ENCODE measurements at places on chromosomes 6 and 20.

GRCh38 chr6:53035549-53036213 lies 29.5 kb upstream of the FBXO9 start:
- no peak for DNase-seq

DNA sequence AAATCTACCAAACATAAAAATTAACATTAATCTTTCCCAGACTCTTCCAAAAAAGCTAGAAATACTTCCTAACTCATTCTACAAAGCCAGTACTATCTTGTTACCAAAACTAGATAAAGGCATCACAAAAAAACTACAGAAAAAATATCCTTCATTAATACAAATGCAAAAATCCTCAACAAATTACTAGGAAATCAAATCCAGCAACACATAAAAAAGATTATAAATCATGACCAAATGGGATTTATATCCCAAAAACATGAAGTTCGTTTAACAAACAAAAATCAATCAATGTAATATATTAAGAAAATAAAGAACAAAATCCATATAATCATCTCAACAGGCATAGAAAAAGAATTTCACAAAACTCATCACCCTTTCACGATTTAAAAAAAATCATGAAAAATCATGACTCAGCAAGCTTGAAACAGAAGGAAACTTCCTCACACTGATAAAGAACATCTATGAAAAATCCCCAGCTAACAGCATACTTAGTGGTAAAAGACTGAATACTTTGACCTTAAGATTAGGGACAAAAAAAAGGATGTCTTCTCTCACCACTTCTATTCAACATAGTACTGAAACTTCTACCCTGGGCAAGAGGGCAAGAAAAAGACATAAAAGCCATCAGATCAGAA lies 43.2 kb downstream of the RANBP9 start:
- no peak for DNase-seq

- DNase-seq: no peak
Observed at GRCh38 chr20:64241061-64241460, 14.5 kb upstream of the PCMTD2 start.

DNA sequence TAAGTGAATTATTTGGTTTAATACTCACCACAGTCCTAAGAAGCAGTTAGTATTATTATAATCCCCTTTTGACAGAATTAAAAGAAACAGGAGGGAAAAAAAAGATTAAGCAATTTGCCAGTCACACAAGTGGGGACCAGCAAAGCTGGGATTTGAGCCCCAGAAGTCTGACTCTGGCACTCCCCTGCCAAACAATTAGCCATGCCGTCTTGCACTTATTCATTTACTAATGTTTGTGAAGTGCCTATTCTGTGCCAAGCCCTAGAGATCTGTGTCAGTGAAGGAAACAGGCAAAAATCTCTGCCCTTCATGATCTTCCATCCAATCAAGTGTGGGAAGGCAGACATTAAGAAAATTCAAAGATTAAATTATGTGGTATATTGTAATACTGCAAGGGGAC lies 126.0 kb upstream of the TOP1 start:
- no peak for DNase-seq

DNA sequence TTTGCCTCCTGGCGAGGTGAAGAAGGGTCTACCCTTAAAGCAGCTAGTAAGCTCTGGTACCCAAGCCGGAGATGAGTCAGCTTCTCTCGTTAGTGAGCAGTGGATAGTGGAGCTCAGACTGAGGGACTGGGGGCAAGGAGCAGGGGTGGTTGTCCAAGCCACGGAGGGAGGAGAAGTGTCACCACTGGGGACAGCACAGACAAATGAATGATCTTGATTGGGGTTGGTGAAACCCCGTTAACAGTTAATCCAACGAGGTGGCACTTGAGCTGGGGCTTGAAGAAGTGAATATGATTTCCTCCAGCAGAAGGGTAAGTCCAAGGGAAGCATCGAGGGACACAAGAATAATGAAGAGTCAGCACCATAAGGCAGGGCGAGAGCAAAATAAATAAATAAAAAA lies 43.0 kb downstream of the JARID2 start:
- DNase-seq: no peak

DNA sequence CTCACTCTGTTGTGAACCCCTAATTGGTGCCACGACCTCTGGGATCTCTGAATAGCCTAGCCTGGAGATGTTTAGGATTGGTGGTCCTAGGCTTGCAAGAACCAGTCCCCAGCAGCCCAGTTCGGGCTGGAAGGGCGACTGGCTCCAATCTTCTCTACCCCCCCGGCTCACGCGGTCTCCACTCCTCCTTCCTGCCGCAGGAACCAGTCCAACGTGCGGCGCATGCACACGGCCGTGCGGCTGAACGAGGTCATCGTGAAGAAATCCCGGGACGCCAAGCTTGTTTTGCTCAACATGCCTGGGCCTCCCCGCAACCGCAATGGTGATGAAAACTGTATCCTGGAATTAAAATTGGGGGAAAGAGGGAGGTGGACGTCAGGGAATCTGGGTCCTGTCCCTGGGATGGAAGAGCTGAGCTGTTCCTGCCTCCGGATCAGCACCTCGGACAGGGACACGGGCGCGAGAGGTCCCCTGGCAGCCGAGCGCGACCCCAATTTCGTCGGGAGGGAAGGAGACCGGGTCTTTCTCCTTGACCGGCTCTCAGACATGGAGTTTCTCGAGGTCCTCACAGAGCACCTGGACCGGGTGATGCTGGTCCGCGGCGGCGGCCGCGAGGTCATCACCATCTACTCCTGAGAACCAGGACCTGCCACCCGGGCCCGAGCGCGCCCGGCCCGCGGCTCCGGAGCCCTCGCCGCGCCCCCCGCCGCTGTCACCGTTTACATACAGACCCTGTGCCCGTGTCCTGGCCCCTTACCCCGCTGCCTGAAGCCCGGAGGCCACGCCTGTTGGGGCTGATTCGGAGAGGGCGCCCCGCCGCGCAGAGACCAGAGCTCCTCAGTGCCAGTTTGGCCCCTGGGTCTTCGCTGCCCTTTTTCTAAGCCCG lies 28.2 kb downstream of the SLC12A5 start:
- DNase-seq: peak; percentile 86

DNA sequence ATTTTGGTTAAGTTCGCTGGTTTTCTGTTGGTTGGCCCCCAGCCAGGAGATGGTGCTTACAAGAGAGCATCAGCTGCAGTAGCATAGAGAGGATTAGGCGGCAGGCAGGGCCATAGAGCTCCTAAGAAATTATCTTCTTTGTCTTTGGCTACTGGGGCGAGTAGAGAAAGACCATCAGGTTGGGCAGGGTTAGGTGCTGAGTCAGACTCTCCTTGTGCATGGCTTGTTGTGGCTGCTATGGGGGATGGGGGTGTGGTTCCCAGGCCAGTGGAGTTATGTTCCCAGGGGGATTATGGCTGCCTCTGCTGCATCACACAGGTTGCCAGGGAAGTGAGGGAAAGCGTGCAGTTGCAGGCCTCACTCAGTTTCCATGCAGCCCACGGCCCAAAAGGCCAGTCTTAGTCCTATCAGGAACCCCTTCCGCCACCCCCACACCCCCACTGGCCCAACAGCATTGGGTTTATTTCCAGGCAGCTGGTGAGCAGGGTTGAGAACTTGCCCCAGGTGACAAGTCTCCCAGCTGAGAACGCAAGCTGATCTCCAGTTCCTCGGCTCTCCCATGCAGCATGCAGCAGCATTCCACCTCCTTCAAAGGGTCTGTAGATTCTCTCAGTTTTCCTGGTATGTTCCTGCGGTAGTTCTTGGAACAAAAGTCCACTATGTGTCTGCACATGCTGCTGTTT lies 243.7 kb downstream of the UTRN start:
- DNase-seq: no peak

- DNase-seq: peak; percentile 52
Observed at GRCh38 chr6:26104457-26105108, 17.4 kb downstream of the HFE start.

GRCh38 chr6:11346516-11346915 lies 114.0 kb upstream of the NEDD9 start:
- no peak for DNase-seq

DNA sequence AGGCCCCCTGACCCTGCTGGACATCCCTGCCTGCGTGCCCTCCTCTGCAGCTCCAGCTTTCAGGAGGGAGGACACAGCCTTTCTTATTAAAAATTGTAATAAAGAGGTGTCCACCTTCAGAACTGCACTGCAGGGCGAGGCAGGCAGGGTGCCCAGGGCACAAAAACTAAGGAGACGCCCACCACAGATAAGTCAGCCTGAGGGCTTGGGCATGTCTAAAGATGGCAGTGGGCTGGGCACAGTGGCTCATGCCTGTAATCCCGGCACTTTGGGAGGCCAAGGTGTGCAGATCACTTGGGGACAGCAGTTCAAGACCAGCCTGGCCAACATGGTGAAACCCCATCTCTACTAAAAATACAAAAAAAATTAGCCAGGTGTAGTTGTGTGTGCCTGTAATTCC lies 7.0 kb upstream of the C20orf144 start:
- no peak for DNase-seq

DNA sequence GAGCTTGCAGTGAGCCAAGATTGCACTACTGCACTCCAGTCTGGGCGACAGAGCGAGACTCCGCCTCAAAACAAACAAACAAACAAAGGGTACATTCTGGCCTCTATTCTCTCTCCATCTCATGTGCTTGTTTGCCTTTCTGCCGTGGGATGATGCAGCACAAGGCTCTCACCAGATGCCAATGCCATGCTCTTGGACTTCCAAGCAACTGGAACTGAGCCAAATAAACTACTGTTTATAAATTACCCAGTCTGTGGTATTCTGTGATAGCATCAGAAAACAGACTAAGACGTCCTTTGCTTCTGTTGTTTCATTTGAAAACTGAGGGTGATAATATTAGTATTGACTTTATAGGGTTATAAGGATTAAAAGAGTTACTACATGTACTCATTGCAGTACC lies 3.6 kb upstream of the BRD2 start:
- DNase-seq: no peak

DNA sequence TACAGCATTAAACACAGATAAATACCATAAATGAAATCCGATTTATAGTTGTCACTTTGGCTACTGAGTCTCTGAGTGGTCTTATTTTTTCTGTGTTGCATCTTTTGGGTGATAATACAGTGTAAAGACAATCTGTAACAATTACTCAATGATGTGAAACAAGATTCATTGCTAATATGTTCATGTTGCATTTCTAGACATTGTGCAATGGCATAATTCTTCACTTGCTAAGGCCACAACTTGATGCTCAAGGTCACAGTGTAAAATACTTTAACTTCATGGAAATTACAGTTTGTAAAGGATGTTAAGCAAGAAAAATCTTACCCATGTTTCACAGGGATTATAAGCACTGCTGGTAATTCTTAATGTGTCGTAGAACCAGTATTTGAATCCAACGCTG lies 74.9 kb upstream of the SMLR1 start:
- no peak for DNase-seq

DNA sequence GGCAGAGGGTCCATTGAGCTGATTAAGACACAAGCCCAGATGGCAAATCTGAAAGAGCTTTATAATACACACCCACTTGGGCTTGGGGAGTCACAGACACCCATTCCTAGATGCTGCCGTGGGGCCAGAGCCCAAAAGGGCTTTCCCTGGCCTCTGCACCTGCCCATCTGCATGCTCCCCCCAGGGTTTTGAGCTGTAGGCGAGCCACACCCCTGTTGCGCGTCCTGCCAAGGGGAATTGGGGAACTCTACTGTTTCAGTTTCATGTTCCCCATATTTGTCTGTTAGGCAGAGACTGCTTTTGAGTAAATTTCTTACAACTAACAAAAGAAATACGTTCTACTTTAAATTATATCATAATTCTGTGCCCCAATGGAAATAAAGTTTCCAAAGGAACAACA lies 52.9 kb upstream of the FNDC1 start:
- DNase-seq: no peak

DNA sequence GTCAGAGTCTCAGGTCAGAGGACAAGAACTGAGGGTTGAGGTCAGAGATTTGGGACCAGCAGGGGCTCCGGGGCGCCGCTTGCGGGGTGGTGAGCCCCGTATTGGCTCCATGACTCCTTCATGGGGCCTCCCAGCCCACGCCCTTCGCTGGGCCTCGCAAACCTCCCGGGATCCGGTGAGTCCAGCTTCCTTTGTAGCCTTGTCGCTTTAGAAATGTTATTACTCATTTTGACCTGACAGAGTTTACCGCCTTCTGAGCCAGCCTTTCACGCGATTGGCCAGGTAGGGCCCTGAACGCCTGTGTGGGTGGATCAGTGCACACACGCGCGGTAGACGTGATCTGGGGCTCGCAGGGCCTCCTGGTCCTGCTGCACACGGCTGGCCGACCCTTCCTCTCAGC lies 181.1 kb downstream of the ERMARD start:
- no peak for DNase-seq

DNA sequence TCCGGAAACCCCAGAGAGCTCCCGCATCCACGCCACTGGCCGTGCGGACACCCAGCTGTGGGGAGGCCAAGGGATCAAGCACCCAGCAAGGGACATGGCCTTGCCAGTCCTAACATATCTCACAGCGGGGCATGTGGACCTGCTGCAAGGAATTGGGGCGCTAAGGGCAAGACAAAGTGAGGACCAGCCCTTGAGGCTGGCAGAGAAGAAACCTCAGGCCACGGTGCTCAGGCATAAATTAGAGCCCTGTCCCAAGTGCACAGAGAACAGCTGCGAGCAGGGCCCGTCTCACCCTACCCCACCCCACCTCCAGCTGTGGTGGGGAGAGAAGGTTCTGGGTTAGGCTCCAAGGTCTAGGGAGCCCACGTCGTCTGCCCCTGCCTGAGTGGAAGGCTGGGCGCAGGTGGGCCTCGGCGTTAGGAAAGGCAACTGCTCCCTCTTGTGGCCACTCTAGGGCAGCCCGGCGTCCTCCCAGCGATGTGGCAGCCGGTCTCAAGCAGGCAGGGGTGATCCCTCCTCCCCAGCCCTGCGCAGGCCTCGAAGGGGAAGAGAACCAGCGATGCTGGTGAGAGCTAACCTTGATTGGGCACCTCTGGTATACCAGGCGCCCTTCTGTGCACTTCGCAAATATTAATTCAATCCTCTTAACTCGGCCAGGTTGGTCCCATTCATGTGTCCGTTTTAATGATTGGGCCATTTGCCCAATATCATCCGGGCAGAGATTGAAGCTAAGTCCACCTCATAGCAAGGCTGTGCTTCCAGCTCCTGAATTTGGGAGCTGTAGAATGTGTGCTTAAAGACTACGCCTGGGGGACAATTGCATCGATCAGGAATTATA lies 235.8 kb downstream of the NFATC2 start:
- peak; percentile 80 for DNase-seq

DNA sequence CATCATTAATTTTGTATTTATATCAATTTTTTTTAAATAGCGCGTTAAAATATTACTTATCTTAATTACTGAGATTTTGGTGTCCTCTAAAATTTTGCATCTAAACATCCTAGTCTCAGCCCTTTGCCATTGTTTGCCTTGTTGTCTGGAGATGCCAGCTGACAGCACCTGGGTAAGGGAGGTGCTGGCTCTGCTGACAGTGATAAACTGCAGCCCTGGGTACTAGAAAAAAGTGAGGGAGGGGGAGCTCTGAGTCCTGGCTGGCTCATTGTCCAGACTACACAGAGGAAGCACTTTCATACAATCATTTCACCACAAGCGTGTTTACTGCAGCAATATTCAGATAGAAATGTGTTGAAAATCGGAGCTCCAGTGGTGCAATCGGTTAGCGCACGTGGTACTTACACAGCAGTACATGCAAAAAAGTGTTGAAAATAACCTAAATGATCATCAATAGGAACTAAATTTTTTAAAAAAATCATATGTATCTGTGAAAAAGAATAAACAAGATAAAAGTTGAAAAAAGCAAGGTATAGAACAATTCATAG lies 18.5 kb upstream of the UBR2 start:
- no peak for DNase-seq

Data from stomach (tissue), 19 donors.